ENCODE measurements at places on chromosomes 13 and 19. TPM values are rescaled to one million over a fixed set of nuclear protein-coding genes. Genes with fewer than 3 reads are reported as not detected.

GRCh38 chr13:48448959-48449614 lies 36.2 kb upstream of the LPAR6 start:
- no peak for DNase-seq

DNA sequence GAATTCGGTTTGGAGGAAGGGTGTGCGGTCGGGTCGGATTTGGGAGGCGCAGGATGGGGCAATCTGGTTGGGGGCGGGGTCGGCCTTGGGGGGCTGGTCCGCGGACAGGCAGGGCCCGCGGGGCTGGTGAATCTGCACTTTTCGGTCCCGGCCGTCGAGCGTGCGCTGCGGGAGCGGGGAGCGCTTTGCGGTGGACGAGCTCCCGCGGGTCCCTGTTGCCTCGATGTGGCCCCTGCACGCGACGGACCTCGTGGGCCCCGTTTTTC lies 11.9 kb downstream of the PEAK3 start:
- no peak for DNase-seq

Gene ZNF865
- 7.1 TPM for total RNA-seq

DNA sequence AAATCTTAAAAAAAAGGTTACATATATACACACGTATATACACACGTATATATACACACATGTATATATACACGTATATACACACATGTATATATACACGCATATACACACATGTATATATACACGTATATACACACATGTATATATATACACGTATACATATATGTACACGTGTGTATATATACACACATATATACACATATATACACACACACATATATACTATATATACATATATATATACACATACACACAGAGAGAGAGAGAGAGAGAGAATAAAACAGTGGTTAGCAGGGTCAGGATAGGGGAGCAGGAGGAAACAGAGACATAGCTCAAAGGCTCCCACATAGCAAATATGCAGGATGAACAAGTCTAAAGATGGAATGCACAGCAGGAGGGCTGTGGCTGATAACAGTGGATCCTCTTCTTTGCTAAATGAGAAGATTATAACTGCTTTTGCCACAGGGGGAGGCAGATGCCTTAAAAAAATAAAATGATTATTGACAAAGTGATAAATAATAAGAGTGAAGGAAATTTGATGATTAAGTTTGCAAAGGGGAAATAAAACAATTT lies 714.5 kb downstream of the UQCRFS1 start:
- DNase-seq, result no peak

- no peak for DNase-seq
Measured at GRCh38 chr13:64540468-64540867, 2689.7 kb downstream of the PCDH9 start.

GRCh38 chr13:113646376-113646775 lies 11.6 kb downstream of the ATP4B start:
- DNase-seq, result no peak
